NCI-H1092 treated with DMSO at 0.1 percent for 48 hours (cell line): ENCODE measurements at places on chromosomes 1 and 21.

DNA sequence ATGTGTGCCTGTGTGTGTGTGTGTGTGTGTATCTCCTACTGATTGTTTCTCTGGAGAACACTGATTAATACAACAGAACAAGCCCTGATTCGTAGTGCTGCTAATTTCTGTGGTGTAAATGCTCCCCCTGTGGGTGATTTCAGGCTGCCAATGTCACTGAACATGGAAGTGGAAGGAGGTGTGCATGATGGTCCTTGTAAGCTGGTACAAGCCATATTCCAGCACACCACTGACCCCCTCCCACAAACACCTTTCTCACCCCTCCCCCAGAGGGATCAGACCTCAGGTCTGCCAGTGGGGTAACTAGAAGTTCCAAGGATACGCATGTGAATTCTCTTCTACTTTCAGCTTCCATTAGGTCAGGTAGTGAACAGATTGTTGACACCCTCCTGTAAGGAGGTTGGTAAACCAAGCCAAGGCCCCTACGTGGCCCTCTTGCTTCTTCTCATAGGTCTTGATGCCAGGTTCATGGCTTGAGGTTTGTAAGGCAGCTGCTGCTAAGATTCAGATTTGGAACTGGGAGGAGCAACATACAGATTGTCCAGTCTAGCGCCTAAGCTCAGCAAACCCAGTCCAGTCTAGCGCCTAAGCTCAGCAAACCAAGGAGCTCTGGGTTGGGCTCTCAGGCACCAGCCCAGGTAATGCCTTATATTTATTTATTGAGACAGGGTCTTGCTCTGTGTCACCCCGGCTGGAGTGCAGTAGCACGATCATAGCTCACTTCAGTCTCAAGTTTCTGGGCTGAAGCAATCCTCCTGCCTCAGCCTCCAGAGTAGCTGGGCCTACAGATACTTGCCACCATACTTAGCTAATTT is 38.7 kb downstream of the DHCR24 start:
- no peak for DNase-seq

- no peak for DNase-seq
Observed at GRCh38 chr1:162702628-162703027, 70.4 kb downstream of the DDR2 start.

DNA sequence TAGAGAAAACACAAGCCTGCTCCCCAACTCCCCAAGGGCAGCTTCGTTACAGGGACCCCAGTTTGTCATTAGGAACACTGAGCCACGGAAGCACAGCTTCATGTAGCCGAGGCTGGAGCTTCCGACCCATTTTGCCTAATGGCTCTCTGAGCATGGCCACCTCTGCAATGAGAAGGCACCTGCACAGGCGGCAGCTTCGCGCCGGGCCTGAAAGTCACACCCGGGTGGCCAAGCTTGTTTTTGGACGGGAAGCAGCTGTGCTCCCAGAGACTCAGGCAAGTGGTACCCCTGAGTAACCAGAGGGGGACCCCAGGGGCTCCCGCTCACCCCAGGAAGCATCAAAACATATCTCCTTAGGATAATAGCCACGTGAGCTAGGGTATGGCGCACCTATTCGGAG is 80.9 kb downstream of the SLC66A1 start:
- no peak for DNase-seq

DNA sequence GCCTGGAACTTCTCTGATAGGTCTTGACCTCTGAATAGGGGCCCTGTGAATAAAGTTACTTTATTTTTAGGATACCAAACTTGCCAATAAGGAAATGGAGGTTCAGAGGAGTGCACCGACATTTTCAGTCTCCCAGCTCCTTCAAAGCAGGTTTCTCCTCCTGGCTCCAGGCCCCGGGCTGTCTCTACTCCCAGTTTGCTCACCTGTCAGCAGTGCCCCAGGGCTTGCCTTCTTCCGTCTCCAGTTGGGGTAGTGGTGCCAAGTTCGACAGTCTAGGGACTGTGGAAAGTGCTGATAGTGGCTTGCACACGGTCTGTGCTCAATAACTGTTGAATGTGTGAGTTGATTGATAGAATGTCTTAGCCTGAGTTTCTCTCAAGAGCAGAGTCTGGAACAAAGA is 149.2 kb downstream of the ACTL8 start:
- DNase-seq, result no peak

- no peak for DNase-seq
Observed at GRCh38 chr1:58158016-58158415, 388.5 kb downstream of the OMA1 start.
